ENCODE measurements at places on chromosomes 11 and 22.

- DNase-seq: peak; percentile 86
Measured at GRCh38 chr11:62705880-62706849, 1.1 kb downstream of the BSCL2 start.

GRCh38 chr22:39938509-39939111 lies 21.6 kb upstream of the TMA7B start:
- DNase-seq: no peak

DNA sequence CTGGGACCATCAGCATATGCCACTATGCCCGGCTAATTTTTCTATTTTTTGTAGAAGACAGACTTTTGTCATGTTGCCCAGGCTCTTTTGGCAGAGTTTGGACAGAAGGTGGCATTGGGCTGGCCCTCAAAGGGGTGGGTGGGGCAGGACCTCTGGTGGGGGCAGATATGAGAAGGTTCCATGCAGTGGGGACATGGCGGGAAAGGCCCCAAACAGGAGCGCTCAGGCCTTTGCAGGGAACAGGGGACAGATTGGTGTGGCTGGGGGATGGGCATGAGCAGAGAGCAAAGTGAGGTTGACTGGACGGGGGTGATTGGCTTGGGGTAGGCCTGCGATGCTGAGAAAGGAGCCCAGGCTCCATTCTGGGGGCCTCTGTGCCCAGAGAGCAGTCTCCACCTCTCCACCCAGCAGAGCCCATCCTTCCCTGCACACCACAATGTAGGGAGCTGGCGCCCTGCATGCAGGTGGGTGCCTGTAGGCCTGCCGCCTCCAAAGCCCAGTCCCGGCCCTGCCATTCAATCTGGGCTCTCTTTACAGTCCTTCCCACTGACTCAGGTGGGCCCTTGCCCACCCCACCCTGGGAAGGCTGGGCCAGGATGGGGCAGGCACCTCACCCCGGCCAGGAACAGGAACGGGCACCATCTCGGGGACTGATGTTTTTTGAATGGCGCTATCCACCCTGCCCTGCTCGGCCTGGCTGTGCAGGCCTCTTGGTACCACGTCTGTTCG lies 98.7 kb downstream of the MORC2 start:
- no peak for DNase-seq

DNA sequence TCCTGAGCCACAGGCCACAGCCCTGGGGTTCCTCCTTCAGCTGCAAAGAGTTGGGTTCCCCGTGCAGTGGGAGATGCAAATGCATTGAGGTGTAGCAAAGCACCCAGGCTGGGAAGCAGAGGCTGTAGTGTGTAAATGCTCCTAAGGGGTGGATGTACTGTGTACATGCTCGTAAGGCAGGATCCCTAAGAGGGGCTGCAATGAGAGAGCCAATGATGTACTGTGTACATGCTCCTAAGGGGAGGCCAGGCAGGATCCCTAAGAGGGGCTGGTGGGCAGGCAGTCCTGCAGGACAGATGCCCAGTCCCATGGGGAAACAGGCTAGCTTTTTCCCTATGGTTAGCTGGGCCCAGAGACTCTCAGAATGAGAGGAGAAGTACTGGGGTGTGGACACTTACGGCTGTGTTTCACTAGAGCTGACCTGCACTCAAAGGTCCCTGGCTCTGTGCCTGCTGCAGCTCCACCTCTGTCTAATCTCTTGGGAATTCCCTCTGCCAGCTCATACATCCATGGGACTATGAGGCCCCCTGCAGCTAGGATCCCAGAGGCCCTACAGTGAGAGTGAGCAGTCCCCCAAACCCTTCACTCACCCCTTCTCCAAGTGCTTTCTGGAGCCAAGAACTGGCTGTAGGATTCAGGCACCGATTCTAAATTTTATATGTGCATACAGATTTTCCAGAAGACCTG lies 261.9 kb upstream of the LUZP2 start:
- no peak for DNase-seq

GRCh38 chr11:76285397-76286104 lies 79.2 kb upstream of the WNT11 start:
- DNase-seq: no peak

- DNase-seq: no peak
Measured at GRCh38 chr11:85845124-85845631, 10.0 kb upstream of the CCDC83 start.
